ENCODE measurements at places on chromosomes 3 and 15.

GRCh38 chr3:153789380-153789779 is 331.8 kb upstream of the ARHGEF26 start:
- no peak for DNase-seq

GRCh38 chr15:80121546-80121945 is 31.3 kb upstream of the FAH start:
- DNase-seq, result no peak

- DNase-seq, result no peak
Measured at GRCh38 chr3:81308306-81308705, 453.1 kb downstream of the GBE1 start.

DNA sequence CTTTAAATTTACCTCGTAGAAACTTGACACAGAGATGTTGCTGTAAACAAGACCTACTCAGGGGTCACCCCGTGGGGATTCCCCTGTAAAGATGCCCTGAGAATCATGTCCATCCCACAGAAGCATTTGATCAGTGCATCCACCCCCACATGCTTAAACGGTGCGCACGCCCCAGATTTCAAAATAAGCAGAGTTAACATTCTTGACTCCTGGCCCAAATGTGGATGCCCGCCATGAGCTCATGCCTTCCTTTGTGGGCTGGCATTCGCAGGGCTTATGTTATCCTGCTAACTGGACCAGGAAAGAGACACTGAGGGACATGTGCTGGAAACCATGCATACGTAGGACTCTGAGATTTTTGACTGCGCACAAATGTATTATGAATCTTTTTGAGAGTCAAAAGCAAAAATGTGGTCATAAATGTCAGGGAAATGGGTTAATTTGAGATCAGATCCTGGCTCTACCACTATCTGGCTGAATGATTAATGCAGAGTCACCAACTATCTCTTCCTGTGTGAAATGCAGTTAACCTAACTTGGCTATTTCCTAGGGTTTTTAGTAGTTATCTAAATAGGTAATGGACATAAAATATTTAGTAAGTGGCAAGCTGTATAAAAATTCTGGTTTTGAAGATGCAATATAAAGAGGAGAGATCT is 9.1 kb upstream of the TP63 start:
- DNase-seq, result no peak

- no peak for DNase-seq
Measured at GRCh38 chr3:4573153-4573552, 80.0 kb downstream of the ITPR1 start.

DNA sequence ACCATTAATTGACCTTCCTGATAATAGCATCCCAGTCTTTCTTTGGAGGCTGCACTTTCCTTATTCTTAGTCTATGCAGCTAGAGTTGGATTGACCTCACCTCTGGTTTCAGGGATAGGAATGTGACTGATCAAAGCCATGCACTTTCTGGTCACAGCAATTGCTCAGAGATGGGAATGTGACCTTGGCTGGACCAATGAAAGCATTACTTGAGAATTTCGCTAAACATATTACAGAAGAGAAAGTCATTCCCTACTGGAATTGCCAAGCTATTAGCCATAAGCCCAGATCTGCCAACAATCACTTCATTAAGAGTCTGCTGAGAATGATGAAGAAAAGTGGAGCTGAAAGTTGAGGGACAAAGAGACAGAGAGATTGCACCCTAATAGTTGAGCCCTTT is 32.7 kb downstream of the RTP1 start:
- DNase-seq, result no peak
